ENCODE measurements at places on chromosomes 11 and 22.

- DNase-seq = no peak
Observed at GRCh38 chr11:108142304-108142703, 20.9 kb downstream of the ACAT1 start.

DNA sequence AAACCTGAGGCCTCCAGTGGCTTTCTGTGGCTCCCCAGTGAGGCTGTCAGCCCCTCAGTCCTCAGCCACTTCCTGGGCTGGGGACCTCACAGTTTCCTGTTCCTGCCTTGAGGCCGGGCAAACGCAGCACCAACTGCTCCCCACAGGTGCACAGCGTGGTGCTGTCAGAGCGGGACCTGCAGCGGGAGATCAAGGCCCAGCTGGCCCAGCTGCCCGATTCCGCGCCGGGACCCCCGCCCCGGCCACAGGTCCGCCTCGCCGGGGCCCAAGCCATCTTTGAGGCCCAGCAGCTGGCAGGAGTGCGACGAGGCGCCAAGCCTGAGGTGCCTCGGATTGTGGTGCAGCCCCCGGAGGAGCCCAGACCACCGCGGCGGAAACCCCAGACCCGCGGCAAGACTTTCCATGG is 5.4 kb downstream of the TBC1D10C start:
- DNase-seq = peak; percentile 60

GRCh38 chr11:65423516-65424204 is 1.1 kb downstream of the NEAT1 start:
- DNase-seq = peak; percentile 30

- no peak for DNase-seq
Observed at GRCh38 chr11:72578051-72578450, 96.2 kb downstream of the PDE2A start.

DNA sequence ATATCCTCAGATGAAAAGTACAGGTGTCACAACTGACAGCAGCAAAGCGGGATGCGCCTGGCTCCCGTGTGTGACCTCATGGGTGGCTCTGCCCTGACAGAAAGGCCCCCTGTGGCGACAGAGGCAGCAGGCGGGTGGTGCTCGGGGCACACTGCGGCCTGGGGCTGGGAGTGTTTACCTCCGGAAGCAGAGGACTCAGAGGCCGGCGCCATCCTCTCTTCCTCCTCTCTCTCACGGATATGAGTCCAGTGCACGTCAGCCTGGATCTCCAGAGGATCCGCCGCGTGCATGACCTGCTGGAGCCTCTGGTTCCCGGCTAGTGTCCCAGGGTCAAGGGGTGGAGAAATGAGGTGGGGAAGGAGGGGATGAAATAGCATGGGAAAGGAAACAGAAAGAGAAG is 53.2 kb upstream of the BID start:
- DNase-seq = no peak

DNA sequence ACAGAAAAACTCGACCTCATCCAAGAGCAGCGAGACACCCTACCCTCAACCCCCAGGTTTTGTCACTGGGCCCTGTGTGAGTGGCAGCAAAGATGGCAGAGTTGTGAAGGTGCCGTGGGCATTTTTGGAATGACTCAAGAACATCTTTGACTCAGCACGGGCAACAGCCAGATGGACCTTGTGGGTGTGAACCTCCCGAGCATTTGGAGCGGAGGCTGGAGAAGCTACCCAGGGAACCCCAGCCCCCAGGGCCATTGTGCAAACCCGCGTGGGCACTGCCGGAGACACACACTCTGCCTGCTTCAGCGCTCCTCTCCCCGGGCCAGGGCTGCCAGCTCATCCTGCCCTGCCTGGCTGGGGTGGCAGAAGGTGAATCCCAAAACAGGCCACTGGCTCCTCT is 66.1 kb downstream of the PANX1 start:
- no peak for DNase-seq

DNA sequence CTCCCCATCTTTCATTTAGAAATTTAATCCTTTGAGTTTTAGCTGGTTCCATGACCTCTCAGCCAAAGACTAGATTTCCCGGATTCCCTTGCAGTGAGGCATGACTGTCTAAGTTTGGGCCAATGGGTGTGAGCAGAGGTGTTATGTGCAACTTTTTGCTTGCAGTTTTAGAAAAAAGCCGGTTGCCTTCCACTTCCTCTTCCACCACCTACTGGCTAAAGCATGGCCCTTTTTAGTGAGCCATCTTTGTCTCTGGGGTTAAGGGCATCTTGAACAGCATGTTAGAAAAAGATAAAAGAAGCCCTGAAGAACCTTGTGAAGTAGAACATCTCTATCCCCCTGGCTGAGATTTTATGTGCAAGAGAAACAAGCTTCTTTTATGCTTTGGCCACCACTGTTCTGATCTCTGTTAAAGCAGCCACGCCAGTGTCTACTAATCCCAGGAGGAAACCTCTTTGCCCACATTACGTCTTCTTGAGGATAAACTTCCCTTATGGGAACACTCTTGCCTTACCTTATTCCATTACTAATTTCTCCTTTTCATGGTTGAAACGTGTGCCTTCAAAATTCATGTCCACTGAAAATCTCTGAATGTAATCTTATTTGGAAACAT is 279.9 kb downstream of the TENM4 start:
- no peak for DNase-seq

GRCh38 chr11:3208272-3208671 is 10.3 kb downstream of the MRGPRG start:
- no peak for DNase-seq

DNA sequence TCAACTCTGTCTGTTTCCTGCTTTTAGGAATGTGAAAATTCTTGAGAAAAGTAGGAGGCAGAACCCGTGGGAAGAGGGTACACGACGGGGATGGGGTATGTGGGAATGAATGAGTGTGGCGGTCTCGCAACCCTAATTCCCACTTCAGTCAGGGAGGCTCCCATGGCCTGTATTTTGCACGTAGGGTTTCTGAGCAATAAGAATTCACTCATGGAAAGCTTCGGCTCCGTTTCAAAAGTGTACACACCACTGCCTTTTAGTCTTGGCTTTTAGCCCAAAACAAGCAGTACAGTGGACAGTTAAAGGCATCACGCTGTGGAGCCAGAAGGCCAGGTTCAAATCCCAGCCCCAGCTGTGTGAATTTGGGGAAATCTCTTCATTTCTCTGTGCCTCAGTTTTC is 116.7 kb downstream of the MN1 start:
- DNase-seq = no peak

DNA sequence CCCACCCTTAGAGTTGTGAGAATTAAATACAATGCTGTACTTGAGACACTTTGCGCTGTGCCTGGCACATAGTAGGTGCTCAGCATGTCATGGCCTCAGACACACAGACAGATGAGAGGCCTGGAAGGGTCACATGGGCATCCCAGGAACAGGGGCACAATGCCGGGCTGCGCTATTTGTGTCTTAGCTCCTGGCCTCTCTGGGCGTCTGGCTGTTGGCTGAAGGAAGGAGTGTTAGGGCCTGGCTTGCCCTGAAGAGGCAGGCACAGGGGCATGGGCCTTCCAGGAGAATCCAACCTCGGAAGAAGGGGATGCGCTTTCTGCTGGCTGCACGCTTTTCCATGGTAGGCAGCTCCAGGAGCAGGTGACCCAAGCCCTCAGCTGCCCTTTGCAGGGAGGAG is 41.4 kb downstream of the ST14 start:
- no peak for DNase-seq

- no peak for DNase-seq
Observed at GRCh38 chr22:17972385-17973191, 51.8 kb downstream of the MICAL3 start.

GRCh38 chr11:44333271-44334218 is 23.6 kb upstream of the ALX4 start:
- DNase-seq = no peak

DNA sequence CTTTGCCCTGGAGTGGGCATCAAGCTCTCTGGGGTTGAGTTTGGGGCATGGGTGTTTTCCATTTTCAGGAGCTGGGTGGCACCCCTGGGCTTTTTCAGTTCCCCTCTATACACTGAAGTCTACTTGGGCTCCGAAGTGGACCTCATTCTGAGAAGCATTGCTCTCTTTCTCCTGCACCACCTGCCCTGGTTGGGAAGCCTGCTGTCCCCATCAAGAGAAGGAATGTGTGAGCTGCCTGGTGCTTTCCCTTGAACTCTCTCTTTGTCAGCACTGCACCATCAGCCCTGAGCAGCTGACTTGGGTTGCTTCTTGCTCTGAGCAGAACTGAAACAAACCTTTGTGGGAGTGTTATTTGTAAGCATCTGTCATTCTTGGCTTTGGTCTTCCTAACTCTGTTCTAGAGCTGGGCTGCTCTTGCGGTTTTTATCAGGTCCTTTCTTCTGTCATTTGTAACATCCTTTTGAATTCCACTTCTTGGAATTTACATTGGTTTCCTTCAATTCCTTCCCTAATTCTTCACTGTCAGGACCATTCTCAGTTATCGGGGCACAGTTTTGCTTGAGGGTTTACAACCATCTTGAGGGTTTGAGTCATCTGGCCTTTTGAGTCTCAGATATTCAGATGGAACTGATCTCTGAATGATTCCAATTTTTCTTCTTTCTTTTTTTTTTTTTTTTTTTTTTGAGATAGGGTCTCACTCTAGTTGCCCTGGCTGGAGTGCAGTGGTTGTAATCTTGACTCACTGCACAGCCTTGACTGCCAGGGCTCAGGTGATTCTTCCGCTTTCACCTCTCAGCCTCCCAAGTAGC is 20.5 kb downstream of the UBE2L3 start:
- DNase-seq = no peak

GRCh38 chr11:18633256-18634139 is 644 bp downstream of the SPTY2D1 start:
- DNase-seq = no peak

DNA sequence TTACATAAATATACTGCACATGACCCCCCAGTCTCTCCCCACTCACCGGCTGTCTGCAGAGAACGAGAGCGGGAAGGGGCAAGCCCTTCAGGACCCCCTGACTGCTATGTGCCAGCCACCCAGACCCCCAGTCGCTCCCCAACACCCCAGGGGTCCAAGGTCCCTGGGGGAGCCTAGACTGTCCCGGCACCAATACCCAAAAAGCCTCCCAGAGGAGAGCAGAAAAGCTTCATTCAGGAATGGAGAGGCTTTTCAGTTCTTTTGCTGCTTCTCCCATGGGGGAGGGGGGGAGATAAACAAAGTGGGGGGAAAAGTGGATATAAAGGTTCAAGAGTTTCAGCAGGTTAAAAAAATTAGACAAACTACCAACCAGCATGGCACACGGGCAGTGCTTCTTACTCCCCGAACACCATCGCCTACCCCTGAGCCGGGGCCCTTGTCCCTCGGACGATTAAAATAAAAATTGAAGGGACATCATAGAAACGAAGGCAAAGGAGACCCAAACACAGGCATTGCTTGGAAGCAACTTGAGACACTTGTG is 1.3 kb downstream of the CSNK1E start:
- no peak for DNase-seq

GRCh38 chr22:50505776-50506610 is 1.5 kb downstream of the LMF2 start:
- no peak for DNase-seq

GRCh38 chr11:130561441-130561881 is 113.0 kb downstream of the ADAMTS15 start:
- DNase-seq = no peak

- no peak for DNase-seq
Observed at GRCh38 chr11:63536669-63537292, at the start of gene PLAAT4. PLAAT4 (plus strand) TSS chr11:63536808; CDS start chr11:63536869, 61 bp downstream.

- DNase-seq = no peak
Observed at GRCh38 chr11:14334893-14335292, 24.1 kb downstream of the RRAS2 start.

GRCh38 chr11:14537134-14537599 is 17.0 kb upstream of the PSMA1 start:
- DNase-seq = no peak

DNA sequence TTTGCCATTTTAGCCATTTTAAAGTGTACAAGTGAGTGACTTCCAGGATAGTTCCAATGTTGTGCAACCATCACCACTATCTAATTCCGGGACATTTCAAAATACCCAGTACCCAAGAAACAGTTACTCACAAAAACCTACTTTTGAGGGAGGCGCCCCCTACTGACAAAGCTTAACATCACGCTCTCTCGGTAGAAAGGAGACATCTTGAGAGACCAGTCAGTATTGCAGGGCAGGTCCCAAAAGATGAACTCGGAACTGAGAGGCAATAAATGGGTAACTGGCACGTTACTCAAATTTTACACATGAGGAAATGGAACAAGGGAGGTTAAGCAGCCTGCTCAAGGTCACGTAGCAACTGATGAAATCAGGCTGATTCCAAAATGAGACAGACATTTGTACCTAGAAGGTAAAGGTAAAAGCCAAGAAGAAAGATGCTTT is 50.0 kb upstream of the POU2AF1 start:
- DNase-seq = peak; percentile 10
